ENCODE measurements at places on chromosomes 3 and 15.

GRCh38 chr15:45157974-45158373, 28.2 kb downstream of the DUOX1 start:
- peak; percentile 10 for DNase-seq

GRCh38 chr15:101342056-101342455, 47.0 kb upstream of the SNRPA1 start:
- no peak for DNase-seq

- no peak for DNase-seq
These were observed 20.9 kb upstream of the LOXL1 start for GRCh38 chr15:73905225-73905827.

DNA sequence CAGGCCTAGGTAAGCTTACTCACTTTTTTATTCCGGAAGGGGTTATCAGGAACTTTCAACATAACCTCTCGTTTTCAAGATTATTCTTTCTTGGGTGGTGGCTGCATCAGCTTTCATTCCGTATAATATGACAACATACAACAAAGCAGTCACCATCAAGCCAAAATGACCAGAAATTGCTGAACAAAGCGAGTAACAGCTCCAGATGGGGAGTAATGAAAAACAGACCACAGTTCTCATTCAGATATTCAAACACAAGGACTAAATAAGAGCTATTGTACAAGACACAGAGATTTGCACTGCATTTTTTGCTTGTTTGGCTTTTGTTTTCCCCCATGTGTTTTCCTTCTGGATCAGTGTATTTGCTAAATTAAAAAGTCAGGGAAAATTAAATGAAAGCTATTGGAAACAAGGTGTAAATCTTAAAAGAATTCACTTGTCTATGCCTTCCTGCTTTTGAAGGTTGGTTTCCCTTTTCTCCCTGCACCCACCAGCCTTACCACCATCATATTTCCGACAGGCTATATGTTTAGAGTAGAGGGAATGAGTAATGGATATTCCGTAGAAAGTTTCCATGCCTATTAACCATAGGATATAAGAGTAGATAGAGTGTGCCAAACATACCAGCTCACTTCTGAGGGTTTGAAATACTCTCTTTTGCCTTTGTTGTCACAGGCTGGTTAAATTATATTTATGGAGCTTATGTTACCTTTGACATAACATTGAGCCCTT, 213.6 kb downstream of the RBMS3 start:
- DNase-seq = no peak

- DNase-seq = no peak
These were observed 35.1 kb upstream of the ADPGK start for GRCh38 chr15:72818632-72819031.

- no peak for DNase-seq
These were observed 67.5 kb upstream of the LRRFIP2 start for GRCh38 chr3:37241880-37242279.

- DNase-seq = peak; percentile 30
These were observed 447.5 kb downstream of the IGSF11 start for GRCh38 chr3:118587037-118587741.

- no peak for DNase-seq
These were observed 13.5 kb downstream of the POC1A start for GRCh38 chr3:52140769-52141168.

DNA sequence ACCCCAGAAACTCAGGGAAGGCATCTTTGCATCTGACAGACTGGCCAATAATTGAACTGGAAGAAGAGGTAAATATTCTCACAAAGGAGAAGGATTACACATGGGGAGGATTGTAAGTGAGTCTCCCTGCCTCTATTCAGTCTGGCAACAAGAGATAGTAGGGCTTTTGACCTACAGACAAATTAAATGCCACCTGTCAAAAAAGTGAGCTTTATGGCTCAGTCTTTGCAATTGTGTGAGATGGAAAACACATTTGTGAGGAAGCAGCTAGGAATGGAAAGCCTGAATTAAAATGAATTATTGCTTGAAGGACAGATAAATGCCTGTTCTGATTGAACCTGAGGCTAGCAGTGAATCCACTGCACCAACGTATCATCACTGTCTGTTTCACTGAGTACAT, 173.3 kb upstream of the GOLIM4 start:
- no peak for DNase-seq

GRCh38 chr3:14266361-14266760, 87.7 kb downstream of the LSM3 start:
- no peak for DNase-seq

- DNase-seq = no peak
These were observed 97.0 kb downstream of the FNDC3B start for GRCh38 chr3:172136330-172136729.

DNA sequence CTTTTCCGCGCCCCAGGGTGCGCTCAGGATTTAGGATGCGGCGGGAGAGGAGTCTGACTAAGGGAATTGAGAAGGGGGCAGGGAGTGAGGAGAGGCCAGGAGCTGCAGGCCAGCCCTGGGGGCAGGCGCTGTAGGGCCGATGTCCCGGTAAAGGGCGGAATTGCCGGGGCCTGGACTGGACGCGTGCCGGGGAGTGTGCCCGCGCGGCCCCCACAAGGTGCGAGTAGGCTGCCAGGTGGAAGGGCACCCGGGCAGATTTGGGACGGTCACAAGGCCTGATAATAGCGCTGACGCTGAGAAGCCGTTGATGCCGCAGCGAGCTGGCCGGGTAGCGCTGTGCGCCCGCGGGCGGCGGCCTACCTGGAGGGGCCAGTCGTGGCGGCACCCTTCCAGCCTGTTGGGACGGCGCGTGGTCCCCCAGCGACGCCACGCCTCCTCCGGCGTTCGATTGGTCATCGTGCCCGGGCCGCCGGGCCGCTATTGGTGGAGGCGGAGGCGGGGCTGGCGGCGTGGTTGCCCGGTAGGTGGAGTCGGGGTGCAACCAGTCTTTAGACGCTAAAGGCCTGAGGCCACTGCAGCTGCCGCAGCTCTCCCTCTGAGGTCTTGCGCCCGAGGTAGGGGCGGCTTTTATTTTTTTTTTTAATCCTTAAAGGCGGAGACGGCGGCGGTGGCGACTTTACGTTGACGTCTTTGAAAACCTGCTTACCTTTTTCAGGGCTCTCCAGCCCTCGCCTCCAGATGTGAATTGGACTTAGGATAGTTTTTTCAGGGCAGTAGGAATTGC, 903 bp downstream of the SLC25A38 start:
- peak; percentile 92 for DNase-seq

GRCh38 chr3:114508976-114509375, 215.1 kb downstream of the TIGIT start:
- DNase-seq = no peak

DNA sequence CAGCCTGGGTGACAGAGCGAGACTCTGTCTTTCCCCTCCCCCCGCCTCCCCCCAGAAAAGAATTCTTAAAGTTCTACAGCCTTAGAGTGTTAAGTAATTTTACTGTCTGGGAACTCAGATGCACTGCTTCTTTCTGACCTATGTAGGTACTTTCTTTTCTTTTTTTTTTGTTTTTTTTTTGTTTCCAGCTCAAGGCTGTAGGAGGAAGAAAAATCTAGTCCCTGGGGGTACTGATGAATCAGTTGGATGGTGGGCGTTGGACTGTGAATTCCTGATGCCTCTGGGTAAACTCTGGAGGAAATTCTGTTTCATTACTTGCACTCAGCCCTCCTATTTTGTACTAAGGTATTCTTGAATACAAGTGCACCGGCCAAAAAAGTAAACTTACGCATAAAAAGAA, 10.8 kb downstream of the GHRL start:
- DNase-seq = no peak

GRCh38 chr15:85748176-85748575, 46.5 kb downstream of the KLHL25 start:
- DNase-seq = no peak

GRCh38 chr3:152865668-152866245, 30.8 kb downstream of the P2RY1 start:
- DNase-seq = no peak

GRCh38 chr3:194481103-194481502, 5.7 kb downstream of the ATP13A3 start:
- DNase-seq = no peak

GRCh38 chr3:61250784-61251173, 473 bp downstream of the FHIT start:
- peak; percentile 34 for DNase-seq

DNA sequence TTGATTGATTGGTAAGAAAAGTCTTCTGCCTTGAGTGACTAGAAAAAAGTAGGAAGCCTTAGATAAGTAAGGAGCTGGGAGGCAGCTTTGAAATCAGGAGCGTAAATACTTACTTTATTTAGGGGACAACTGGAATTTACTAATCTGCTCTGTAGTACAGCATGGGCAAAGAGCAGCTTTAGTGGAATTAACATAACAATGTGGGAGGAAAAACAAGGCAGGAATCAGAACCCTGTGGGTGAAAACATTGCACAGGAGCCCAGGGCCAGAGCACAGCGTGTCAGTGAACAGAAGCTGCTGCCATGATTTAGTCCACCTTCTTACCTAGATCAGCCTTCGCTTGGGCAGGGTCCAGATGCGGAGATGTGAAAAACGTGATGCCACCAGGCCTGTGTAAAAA, 14.6 kb downstream of the FMN1 start:
- no peak for DNase-seq

DNA sequence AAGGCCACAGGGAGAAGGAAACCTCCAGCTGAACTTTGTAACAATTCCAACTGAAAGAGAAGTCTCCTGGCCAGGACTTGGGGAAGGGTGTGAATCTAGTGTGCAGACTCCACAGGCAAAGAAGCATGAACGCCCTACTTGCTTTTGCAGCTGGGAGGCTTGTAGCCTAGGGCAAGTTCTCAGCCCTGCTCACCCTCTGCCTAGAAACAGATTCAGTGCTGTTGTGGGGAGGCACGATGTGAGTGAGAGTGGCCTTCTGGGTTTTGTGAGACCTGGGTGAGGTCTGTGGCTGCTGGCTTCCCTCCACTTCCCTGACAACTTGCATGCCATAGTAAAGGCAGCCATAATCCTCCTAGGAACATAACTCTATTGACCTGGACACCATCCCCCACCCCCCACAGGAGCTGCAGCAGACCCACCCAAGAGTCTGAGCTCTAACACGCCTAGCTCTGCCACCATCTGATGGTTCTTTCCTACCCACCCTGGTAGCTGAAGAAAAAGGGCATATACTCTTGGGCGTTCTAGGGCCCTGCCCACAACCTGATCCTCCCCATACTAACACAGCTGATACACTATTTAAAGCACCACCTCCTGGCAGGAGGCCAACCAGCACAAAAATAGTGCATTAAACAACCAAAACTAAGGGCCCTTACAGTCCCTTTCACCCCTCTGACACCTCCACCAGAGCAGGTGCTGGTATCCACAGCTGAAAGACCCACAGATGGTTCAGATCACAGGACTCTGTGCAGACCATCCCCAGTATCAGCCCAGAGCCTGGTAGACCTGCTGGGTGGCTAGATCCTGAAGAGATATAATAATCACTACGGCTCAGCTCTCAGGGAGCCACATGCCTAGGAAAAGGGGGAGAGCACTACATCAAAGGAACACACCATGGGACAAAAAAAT, 426.5 kb downstream of the IGSF11 start:
- DNase-seq = no peak

- no peak for DNase-seq
These were observed 15.6 kb downstream of the CLDN1 start for GRCh38 chr3:190306513-190307163.

GRCh38 chr3:194269610-194270145, 81.5 kb downstream of the CPN2 start:
- no peak for DNase-seq

GRCh38 chr15:80564056-80564455, 131.1 kb upstream of the ABHD17C start:
- no peak for DNase-seq

DNA sequence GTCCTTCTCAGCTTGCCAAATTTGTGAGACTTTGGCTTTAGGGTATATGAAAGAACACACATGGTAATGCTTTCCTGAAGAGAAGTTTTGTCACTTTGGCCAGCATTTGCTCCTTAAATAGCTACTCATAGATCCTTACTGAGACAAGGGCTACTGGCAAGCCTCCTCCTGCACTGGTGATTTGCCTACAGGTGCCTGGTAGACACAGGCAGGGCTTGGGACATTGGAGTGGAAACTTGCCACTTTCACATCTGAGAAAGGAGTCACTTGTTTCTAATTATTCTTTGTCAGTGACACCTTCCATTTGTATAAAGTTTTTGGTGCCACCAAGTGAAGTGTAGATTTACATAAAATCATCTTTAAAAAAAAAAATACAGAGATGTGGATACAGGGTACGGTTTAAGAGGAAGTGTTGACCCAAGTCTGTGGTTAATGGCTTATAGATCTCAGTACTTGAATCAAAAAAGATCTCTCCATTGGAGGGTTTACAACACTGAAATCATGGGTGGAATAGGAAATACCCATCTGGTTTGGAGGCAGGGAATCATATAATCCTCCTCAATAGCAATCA, 132.8 kb upstream of the GADL1 start:
- DNase-seq = no peak

DNA sequence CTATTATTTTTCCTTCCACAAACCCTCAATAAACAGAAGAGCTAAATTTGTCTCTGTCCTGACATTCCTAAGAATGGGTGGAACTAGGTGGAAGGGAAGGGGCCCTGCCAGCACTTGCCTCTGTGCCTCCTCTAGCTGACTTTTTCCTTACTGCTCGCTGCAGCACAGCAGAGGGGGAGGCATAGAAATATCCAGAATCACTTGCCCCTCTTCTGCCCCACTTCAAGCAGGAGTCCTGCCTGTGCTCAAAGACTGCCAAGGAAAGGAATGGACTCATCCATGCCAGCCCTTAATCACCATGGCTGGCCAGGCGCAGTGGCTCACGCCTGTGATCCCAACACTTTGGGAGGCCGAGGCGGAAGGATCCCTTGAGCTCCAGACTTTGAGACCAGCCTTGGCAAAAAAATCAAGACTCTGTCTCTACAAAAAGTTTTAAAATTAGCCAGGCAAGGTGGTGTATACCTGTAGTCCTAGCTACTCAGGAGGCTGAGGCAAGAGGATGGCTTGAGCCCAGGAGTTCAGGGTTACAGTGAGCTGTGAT, 51.8 kb downstream of the ADCY5 start:
- DNase-seq = no peak

GRCh38 chr3:45079715-45080114, 53.6 kb downstream of the CLEC3B start:
- no peak for DNase-seq

DNA sequence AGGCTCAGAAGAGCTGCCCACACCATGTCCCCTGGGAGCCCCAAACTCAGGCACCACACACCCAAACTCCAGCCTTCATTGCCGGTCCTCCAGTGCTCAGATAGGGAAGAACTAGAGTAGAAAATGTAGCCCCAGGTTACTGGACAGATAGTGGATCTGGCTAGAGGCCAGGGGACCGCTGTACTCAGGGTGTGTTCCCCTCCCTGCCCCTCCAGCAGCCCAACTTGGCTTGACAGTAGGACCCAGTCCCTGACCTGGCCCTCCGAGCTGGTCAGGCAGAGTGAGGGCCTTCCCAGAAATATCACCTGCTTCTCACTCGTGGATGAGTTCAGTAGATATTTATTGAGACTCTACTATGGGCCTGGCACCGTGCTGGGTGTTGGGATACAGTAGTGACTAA, 100.0 kb downstream of the CORO2B start:
- DNase-seq = no peak

All from SK-MEL-5 (cell line).